ENCODE measurements at places on chromosomes 2 and 18. TPM values are rescaled to one million over a fixed set of nuclear protein-coding genes. Genes with fewer than 3 reads are reported as not detected.

DNA sequence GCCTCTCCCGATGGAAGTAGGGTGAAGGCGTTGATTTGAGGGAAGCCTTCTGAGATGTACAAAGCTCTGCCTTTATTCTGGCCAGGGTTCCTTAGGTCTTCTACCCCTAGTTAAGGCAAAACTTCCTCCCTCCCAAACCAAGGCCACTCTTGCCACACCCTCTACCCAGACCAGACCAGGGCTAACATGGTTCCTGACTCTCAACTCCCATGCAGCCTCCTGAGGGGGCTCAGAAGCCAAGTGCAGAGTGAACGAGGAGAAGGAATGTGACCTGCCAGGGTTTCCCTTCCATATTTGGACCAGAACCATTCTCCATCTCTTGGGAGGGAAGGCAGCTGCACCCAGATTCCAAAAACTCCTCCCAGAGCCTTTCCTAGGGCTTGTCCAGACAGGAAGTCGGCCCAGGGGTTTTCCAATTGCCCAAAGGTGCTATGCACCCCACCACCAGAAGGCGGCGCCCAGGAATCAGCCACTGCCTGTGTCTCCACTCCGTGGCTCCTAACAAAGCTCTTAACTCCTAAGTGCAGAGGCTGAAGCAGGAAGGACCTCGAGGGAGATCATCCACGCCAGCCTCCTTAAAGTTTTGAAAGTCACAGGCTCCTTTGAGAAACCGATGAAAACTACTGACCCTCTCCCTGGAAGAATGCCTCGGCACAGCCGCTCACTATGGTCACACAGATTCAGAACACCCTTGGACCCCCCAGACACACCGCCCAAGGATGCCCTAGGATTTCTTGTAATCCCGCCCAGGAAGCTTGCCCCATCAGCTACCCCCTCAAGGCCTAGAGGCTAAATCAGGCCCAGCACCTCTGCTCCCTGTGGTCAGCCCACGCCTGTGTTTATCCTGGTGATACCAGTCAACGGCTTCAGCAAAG lies 157.8 kb downstream of the SMAD2 start:
- no peak overlapping the region for H3K4me3 ChIP-seq
- ATAC-seq, result peak; percentile 67
- no peaks in the 10 kb centered on the region for H3K36me3 ChIP-seq
- no peaks in the 10 kb centered on the region for H3K4me1 ChIP-seq
- H3K27me3 ChIP-seq, result peaks cover 8% of the 10 kb centered on the region

DNA sequence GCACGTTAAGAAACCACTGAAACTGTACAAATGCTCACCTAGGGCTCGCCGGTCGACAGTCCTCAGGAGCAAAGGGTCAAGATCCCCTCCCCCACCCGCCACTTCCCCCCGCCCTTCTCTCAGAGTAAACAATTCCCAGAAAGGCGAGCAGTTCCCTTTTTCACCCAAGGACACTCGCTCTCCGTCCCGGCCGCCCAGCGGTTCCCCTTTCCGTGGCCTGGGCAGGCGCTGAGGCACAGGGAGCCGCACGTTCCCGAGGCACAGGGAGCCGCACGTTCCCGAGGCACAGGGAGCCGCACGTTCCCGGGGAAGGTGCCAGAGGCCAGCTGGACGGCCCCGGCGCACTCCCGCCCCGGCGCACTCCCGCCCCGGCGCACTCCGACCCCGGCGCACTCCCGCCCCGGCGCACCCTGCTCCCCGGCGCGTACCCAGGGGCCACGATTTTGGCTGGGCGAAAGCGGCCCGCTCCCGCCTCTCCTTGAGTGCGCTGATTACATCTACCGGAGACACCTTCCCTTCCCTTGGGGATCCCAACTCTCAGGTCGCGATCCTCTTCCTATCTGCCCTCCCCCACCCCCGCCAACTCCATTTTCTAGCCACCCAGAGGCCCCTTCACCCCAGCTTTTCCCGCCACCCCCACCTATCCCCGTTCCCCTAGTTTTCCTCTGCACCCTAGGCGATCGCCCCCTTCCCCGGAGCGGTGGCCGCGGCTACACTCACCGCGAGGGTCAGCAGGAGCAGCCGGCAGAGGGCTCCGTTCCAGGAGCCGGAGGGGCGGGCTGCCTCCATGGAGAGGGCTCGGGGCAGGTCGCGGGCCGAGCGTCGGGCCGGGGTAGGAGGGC lies 817 bp downstream of the DSC2 start:
- ATAC-seq, result no peak
- no peak overlapping the region for H3K4me3 ChIP-seq
- H3K36me3 ChIP-seq, result no peaks in the 10 kb centered on the region
- no peak overlapping the region for H3K27ac ChIP-seq
- H3K27me3 ChIP-seq, result peaks cover 13% of the 10 kb centered on the region

- H3K27me3 ChIP-seq, result peaks cover 4% of the 10 kb centered on the region
- no peaks in the 10 kb centered on the region for H3K36me3 ChIP-seq
- ATAC-seq, result no peak
- H3K4me3 ChIP-seq, result no peak overlapping the region
- H3K4me1 ChIP-seq, result no peaks in the 10 kb centered on the region
- H3K27ac ChIP-seq, result no peak overlapping the region
Measured at GRCh38 chr2:67295851-67296250, 101.3 kb upstream of the ETAA1 start.

GRCh38 chr2:12227941-12228608 lies 481.6 kb downstream of the LPIN1 start:
- H3K36me3 ChIP-seq, result no peaks in the 10 kb centered on the region
- ATAC-seq, result no peak
- no peaks in the 10 kb centered on the region for H3K27me3 ChIP-seq

DNA sequence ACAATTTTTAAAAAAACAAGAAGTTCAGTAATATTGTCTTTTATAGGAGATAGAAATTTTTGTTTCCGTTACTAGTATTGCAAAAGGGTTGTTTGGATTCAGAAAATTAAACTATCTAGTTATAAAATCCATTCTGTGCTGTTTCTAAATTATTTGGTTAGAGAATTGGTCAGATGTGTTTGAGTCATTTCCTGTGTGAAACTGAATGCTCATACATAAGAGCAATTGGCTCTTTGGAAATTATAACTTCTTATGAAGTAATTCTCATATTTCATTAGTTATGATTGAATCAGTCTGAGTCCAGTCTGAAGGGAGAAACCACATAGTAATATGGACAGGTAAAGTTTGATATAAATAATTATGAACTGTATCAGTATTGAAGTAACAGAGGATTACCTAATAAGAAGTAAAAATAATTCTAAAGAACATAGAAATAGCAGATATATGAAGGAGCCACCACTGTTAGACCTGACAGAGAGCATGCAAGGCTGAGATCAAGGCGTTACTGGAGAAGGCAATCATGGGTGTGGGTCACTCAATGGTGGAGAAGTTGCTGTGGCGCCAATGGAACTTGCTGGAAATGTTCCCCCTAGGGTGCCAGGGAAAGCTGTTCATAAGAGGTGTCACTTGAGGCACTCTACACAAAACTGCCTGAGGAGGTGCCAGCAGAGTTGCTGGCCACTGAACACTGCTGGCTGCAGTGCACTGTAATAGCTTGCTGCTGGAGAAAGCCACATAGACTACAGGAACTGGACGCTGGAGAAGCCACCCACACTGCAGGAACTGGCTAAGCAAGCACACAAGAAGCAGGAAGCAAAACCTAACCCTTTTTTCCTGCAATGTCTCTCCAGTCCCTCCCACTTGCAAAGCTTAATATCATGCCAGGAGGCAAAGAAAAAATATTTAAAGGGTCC lies 18.0 kb upstream of the FAP start:
- no peak overlapping the region for H3K27ac ChIP-seq
- no peak overlapping the region for H3K4me3 ChIP-seq
- peaks cover 8% of the 10 kb centered on the region for H3K4me1 ChIP-seq
- no peaks in the 10 kb centered on the region for H3K27me3 ChIP-seq

GRCh38 chr18:50696436-50696835 lies 123.4 kb downstream of the MRO start:
- ATAC-seq, result no peak
- peaks cover 4% of the 10 kb centered on the region for H3K27me3 ChIP-seq
- no peaks in the 10 kb centered on the region for H3K4me1 ChIP-seq
- no peaks in the 10 kb centered on the region for H3K36me3 ChIP-seq
- no peak overlapping the region for H3K4me3 ChIP-seq

- H3K27ac ChIP-seq, result no peak overlapping the region
- H3K4me1 ChIP-seq, result no peaks in the 10 kb centered on the region
- peaks cover 18% of the 10 kb centered on the region for H3K27me3 ChIP-seq
Measured at GRCh38 chr2:28880193-28880592, 10.1 kb upstream of the TRMT61B start.

DNA sequence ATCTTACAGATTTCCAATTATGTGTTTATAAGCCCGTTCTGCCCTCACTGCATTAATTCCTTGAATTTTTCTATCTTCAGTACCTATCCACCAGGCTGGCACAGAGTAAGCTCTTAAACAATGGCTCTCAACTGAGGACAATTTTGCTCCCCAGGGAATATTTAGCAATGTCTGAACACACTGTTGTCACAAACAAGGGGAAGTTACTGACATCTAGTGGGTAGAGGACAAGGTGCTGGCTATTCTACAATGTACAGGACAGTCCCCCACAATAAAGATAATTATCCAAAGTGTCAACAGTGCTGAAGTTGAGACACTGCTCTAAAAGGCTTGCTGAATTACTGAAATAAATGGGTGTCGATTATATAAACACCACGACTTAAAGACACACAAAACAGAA lies 5.0 kb downstream of the NDUFS1 start:
- peak overlapping the region; percentile 14 for H3K27ac ChIP-seq
- peaks cover 40% of the 10 kb centered on the region for H3K36me3 ChIP-seq
- H3K4me1 ChIP-seq, result peaks cover 29% of the 10 kb centered on the region
- no peaks in the 10 kb centered on the region for H3K27me3 ChIP-seq

The SPATA3 gene
- total RNA-seq, result 2.5 TPM

The RBKS gene
- total RNA-seq, result 7.7 TPM

The TNS1 gene
- total RNA-seq, result 4.4 TPM

The PAX3 gene
- total RNA-seq, result not detected

The TMEM247 gene
- total RNA-seq, result not detected
